Left lung (tissue), 14 donors: ENCODE measurements at places on chromosomes 11 and 22.

DNA sequence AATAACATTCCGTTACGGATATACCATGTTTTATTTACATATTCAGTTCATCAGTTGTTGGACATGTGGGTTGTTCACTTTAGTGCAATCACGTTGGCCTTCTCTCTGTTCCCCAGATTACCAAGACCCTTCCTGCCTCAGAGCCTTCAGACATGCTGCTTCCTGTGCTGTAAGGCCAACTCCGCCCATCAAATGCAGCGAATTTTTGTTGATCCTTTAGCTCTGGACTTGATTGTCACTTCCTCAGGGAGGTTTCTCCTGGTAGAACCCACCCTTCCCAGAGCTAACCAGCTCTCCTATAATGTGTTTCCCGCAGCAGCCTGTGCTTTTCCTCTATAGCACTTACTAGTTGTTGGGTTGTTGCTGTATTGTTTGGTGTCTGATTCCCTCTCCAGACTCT, 39.4 kb downstream of the SWAP70 start:
- DNase-seq, result peak; percentile 15

DNA sequence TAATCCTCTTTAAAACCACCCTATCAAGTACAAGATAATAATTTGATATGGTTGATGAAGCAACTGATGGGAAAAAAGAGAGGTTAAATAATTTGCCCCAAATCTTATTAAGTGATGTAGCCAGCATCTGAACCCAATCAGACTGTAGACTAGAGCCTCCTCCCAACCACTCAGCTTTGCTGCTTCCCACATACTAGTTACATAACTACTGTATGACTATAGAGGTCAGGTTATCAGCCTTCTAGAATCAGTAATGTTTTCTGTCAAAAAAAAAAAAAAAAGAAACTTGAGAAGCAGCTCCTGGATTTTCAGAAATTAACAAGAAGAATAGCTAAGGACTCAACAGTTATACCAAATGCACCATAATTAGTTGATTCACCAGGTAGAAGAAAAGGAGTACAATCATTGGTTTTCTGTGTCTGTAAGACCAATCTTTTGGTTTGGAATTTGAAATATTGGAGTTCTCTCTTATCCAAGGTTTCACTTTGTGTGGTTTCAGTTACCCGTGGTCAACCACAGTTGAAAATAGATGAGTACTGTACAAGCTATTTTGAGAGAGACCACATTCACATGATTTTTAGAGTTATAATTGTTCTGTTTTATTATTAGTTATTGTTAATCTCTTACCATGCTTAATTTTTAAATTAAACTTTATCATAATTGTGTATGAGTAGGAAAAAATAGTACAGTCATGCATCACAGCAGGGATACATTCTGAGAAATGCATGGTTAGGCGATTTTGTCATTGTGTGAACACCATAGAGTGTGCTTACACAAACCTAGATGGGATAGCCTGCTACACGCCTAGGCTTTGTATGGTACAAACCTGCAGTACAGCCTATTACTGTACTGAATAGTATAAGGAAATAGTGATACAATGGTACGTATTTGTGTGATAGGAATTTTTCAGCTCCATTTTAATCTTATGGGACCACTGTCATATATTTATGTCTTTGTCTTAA, 72.2 kb downstream of the PDHX start:
- no peak for DNase-seq

- no peak for DNase-seq
These were observed 88.3 kb downstream of the C22orf31 start for GRCh38 chr22:28973352-28973751.

- DNase-seq, result peak; percentile 81
These were observed 681 bp upstream of the ARHGEF12 start for GRCh38 chr11:120335556-120335907.

GRCh38 chr11:12862696-12863469, 146.2 kb upstream of the RASSF10 start:
- peak; percentile 78 for DNase-seq
